ENCODE measurements at places on chromosomes 2 and 18.

DNA sequence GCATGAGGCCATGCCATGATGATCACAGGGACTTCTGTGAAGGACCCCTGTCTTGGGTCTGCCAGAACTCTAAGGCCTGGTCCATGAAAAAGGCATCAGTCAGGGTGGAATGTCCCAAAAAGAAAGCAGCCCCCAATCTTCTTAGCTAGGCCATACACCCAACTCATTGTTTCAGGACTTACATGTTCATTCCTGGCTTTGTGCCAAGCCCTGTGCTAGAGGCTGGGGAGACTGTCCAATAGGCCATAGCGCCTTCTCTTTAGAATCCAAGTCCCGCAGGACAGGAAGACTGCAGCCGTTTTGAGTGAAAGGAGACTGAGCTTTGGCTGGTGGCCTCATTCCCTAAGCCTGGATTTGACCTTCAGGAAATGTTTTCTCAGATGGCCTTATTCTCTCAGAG lies 247.3 kb downstream of the PRKCE start:
- DNase-seq: no peak

DNA sequence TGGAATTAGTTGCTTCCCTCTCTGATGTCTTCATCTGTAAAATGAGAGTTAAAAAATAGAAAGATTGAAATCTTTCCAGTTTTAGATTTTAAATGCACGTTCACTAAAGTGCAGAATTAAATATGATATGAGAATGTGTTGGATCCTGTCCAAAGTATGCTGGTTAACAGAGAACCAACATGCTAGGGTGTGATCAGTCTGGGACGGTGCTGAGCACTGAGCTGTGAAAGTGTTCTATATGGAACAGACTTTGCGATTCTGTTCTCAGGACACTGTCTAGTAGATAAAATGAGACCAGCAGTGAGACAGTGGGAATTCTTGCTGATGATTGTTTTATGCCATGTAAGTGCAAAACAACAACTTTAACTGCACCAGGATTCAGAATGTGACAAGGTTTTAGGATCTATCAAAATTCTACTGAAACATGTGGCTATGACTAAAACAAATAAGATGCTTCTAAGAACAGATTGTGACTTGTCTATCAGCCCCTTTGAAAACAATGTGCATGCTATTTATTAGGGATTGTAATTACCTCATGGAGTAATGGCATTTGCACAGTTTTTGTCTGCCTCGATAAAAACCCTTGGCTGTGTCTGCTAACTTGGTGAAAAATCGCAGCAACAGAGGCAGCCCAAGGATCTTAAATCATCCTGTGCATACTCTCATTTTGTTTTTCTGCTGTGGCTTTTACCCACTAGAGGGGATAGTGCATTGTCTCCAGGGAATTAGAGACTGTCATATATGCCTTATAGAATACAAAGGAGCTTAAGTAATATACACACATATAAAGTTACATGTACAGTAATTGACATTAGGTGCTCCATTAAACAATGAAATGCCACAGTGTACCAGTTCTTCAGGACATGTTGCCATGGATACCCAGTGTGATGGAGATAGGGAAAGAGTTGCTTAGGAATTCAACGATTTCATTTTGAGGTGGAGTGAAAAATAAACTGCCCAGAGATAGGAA lies 55.1 kb downstream of the MAP3K20 start:
- DNase-seq: no peak

DNA sequence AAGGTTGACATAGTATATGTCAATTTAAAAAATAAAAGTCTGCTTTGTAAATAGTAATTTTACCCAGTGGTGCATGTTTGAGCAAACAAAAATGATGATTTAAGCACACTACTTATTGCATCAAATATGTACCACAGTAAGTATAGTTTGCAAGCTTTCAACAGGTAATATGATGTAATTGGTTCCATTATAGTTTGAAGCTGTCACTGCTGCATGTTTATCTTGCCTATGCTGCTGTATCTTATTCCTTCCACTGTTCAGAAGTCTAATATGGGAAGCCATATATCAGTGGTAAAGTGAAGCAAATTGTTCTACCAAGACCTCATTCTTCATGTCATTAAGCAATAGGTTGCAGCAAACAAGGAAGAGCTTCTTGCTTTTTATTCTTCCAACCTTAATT lies 78.6 kb upstream of the CSRNP3 start:
- DNase-seq: no peak

DNA sequence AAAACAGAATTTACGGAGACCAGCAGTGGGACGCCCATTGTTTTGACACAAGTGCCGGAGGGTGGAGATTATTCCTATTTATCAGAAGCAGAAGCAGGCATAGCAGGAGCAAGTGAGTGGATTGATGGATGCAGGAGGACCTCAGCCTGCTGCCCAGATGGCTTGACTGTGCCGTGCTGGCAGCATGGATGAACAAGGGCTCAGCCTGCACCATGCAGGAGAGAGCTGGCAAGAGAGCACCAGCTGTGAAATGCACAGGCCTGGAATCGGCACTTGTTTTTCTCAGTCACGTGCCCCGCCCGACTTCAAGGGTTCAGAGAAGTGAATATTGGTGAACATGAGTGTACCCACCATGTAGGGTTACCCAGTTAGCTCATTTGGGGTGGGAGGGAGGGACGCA lies 4.0 kb downstream of the IL1R2 start:
- DNase-seq: no peak

- no peak for DNase-seq
These were observed 43.7 kb upstream of the NYAP2 start for GRCh38 chr2:225355788-225356187.

- DNase-seq: no peak
These were observed 9.5 kb upstream of the MYL1 start for GRCh38 chr2:210324458-210324857.

- no peak for DNase-seq
These were observed 64.7 kb downstream of the BCL2 start for GRCh38 chr18:63254716-63255399.

DNA sequence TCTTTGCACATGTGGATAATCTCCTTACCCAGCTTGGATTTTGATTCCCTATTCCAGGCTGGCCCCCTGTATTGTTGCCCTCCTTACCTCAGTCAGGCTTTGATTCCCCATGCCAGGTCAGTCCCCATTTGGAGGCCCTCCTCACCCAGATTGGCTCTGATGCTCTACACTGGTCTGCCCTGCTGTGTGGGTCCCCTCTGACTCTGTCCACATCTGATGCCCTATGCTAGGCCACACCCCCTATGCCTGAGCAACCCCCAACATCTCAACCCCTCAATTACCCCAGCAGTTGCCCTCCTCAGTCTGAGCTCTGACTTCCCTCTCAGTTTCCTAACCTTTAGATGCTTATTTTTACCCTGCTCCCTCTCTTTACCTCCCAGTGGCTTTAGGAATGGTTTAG lies 89.4 kb downstream of the UBR3 start:
- DNase-seq: peak; percentile 50

- no peak for DNase-seq
These were observed 18.0 kb downstream of the TBR1 start for GRCh38 chr2:161434118-161434517.

- DNase-seq: peak; percentile 66
These were observed 1.6 kb downstream of the SNED1 start for GRCh38 chr2:240999873-241000541.

DNA sequence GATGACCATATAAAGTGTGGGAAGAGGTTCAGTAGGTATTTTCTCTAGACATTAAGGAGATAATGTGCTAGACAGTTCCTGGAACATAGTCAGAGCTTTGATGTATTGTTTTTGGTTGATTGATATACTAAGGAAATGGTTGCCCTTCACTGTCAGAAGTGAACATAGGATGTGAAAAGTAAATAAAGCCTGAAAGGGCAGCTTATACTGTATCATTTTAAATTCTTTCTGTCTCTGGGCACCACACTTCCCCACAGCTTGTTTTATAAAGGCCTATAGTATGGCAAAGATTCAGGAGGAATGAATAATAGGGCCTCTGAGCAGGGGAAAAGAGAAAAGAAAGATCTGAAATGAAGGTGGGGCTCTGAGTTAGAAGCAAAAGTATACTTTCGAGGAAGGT lies 72.7 kb upstream of the ITPRID2 start:
- DNase-seq: no peak

GRCh38 chr2:86487062-86487461 lies 45.9 kb downstream of the KDM3A start:
- no peak for DNase-seq

DNA sequence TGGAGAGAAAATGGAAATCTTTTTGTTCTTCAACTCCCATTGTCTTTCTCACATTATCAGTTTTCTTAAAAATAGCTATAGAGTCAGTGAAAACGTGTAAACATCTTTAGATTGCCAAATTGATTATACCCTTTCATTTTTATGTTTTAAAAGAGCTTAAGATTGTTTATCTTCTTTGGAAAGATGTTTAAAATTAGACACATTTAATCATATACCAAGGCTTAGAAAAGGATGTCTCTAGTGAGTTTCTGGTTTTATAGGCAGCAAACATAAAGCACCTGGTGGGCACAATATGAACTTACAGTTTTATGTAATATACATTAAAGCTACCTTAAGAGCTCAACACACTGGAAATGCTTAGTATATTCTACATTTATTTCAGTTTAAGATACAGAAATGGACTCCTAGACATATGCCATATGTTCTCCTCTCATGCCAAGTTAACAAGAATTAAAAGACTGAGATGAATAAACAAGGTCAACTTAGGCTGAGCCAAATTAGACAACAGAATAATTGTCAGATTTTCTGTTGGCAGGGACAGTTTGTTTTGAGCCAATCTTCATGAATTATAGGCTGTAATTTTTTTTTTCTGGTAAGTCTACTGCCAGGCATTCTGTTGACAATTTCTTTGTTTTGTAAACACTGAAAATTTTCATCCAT lies 112.7 kb downstream of the OTX1 start:
- DNase-seq: no peak

DNA sequence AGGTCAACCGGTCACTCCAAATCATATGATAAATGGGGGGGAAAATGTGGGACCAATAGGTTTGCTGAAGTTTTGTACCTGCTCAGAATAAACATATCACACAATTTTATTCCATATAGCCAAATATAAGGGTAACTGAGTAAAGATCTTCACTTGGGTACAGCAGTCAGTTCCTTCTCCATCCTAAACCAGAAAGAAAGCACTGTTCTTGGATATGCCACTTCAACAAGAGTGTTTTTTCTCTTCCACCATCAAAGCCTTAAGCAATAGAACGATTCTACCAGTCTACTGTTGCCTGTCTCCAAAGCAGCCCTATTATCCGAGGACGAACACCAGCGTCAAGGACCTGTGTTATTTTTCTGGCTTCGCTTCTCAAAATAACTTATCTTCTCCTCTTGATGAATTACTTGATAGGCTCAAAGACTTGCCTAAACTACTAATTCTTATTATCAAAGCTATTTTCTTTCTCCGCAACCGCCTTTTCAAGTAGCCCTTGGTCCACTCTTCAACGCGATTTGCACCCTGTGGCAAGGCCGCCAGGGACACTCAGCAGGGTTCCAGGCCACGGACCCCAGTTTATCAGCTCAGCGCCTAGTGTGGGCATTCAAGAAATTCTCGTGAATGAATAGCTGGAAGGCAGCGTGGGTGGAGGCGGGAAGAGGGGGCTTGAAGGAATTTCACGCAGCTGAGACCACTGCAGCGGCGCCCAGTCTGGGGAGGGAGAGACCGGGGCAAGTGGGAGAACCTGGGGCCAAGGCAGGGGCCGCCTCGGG lies 646 bp downstream of the ALS2 start:
- DNase-seq: no peak

DNA sequence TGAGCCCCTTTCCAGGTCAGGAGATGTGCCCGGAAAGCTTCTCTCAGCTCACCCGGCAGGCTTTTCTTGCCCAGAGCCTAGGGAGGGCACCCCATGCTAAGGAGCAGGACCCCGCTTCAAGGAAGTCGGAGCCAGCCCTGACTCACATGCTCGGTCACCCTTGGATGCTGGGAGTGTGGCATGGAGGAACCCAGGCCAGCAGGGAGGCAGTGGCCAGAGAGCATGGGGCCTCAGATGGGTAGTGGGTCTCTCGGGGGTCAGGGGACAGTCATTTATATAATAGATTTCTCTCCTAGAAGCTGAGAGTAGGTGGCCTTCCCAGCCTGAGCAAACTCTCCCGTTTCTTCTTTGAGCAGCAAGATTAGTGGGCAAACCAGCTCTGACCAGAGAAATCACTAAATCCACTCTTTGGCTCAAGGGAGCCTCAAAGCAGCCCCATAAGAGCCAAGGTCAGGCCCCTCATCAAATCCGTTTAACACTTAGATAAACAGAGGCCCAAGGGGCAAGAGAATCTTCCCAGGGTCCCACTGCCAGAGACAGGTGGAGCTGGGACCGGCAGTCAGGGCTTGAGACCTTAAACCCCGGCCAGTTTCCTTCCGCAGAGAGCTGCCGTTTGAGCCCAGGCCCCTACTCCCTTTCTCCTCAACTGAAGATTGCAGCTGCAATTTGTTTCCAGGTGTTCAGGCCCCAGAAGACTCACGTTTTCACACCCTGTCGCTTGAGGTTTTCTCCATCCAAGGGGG lies 113.1 kb downstream of the CYP26B1 start:
- DNase-seq: peak; percentile 66

DNA sequence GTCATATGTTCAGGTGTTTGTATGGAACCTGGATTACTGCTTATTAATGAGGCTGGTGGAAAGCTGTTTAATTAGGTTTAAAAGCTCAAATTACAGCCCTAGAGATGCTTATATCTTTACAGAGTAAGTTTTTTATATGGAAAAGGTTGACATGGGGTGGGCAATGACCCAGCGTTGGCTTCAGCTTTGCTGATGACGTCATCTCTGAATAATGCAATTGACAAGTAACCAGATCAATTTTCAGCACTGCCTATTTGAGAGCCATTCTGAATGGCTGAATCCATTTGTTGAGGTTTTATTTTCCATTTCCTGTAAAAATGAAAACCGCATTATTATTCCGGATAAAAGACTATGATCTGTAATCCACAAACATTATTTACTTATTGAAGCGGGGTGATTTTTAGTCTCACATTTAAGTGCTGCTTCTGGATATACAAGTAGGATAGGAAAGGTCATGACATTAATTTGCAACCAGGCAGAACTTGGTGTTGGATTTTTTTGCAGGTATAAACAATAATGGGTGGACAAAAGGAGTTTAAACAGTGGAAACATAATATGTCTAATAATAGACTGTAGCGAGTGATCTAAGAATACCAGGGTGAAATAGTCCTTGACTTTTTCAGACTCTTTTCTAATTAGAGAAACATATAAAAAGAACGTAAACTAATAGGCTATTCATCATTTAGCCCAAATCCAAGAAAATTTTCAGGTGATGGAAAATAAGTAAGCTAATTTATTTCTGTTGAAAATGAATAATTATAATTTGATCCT lies 2.7 kb downstream of the PPP1R1C start:
- no peak for DNase-seq

- DNase-seq: no peak
These were observed 54.8 kb downstream of the CDC42EP3 start for GRCh38 chr2:37616677-37617005.

GRCh38 chr2:162067596-162067995 lies 6.4 kb downstream of the DPP4 start:
- no peak for DNase-seq

DNA sequence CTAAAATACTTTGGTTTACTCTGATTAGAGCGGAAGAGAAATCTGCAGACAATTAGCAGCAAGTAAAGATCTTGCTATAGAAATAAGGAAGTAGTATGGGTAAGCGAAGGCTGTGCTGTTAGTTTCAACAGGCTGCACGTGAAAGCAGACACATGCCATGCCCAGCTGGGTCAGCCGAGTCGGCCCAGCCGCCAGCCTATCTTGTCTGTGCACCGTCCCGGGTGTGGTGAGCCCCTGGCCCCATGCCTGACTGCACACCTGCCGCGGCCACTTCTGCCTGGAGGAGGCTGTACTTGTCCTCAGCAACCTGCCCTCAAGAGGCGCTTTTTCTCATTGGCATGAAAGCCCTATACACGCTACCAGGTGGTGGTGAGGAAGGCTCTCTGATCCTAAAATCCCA lies 185.5 kb downstream of the SEPTIN10 start:
- peak; percentile 51 for DNase-seq

GRCh38 chr2:152486737-152487400 lies 151.9 kb downstream of the FMNL2 start:
- no peak for DNase-seq

All from posterior vena cava (tissue), 2 donors.